ENCODE measurements at places on chromosomes 1 and 21. TPM values are rescaled to one million over a fixed set of nuclear protein-coding genes. Genes with fewer than 3 reads are reported as not detected.

Gene RASAL2
- 34.2 TPM for total RNA-seq

Gene PRKAA2
- 0.89 TPM for total RNA-seq

Gene MCOLN3
- not detected for total RNA-seq

Gene ROR1
- 9.1 TPM for total RNA-seq

Gene TEDDM1
- not detected for total RNA-seq

Gene MTARC1
- 2.5 TPM for total RNA-seq

Gene KCNN3
- 0.32 TPM for total RNA-seq

Gene CFAP107
- not detected for total RNA-seq

Gene KRTAP13-2
- not detected for total RNA-seq

Gene PRAMEF26
- total RNA-seq: not detected

Gene CENPF
- total RNA-seq: 40.5 TPM

Gene RYR2
- total RNA-seq: under 0.01 TPM

Gene C1orf74
- total RNA-seq: 2.4 TPM

Gene AGBL4
- total RNA-seq: not detected

Gene OR2G3
- total RNA-seq: not detected

Gene AUNIP
- 1.8 TPM for total RNA-seq

Gene NDUFS2
- total RNA-seq: 145 TPM

Gene TDRD5
- total RNA-seq: not detected

Gene TARDBP
- 130 TPM for total RNA-seq

Gene RXFP4
- 0.30 TPM for total RNA-seq

Gene CD58
- 22.0 TPM for total RNA-seq

Gene HNRNPU
- 378 TPM for total RNA-seq

Gene ZNF593OS
- not detected for total RNA-seq

Gene MNDA
- total RNA-seq: not detected

Gene LEPR
- 18.1 TPM for total RNA-seq

Gene TSPEAR
- total RNA-seq: not detected

Gene OBSCN
- 16.6 TPM for total RNA-seq

Gene SMIM1
- total RNA-seq: 1.2 TPM

Gene RBM15
- total RNA-seq: 22.0 TPM

Gene PLA2G2F
- total RNA-seq: not detected

Gene CD5L
- total RNA-seq: not detected

Gene BNIPL
- total RNA-seq: 0.30 TPM

Data from smooth muscle cell of the umbilical artery (primary cell).